ENCODE measurements at places on chromosomes 2 and 18. TPM values are rescaled to one million over a fixed set of nuclear protein-coding genes. Genes with fewer than 3 reads are reported as not detected.
A peak's percentile ranks its signal among the peaks of the same experiment; 100 is the strongest.

GRCh38 chr2:220001751-220002150 is 374.3 kb downstream of the SLC4A3 start:
- DNase-seq: peak; percentile 56

Gene ATP6V1B1
- polyA plus RNA-seq: 0.60 TPM

Gene PDE1A
- 1.0 TPM for polyA plus RNA-seq

Gene SMAD4
- 39.6 TPM for polyA plus RNA-seq

Gene CFAP65
- not detected for polyA plus RNA-seq

- DNase-seq: no peak
Observed at GRCh38 chr2:209942936-209943605, 59.4 kb upstream of the RPE start.

All from GM23248 (cell line).